ENCODE measurements at places on chromosomes 13 and 19. TPM values are rescaled to one million over a fixed set of nuclear protein-coding genes. Genes with fewer than 3 reads are reported as not detected.

MIA gene
- total RNA-seq = not detected

ZNF790 gene
- total RNA-seq = 13.2 TPM

NALCN gene
- total RNA-seq = 3.1 TPM

CD37 gene
- total RNA-seq = not detected

PSG3 gene
- not detected for total RNA-seq

NLRP11 gene
- not detected for total RNA-seq

PCP2 gene
- not detected for total RNA-seq

RBM42 gene
- 43.0 TPM for total RNA-seq

TNNT1 gene
- total RNA-seq = 4.3 TPM

CYP4F11 gene
- not detected for total RNA-seq

METTL21C gene
- 1.8 TPM for total RNA-seq

LRFN3 gene
- total RNA-seq = 9.3 TPM

CD209 gene
- not detected for total RNA-seq

SRRM5 gene
- not detected for total RNA-seq

OLFM2 gene
- 0.82 TPM for total RNA-seq

CEACAM7 gene
- not detected for total RNA-seq

DZIP1 gene
- total RNA-seq = 20.1 TPM

FGF21 gene
- total RNA-seq = not detected

TPTE2 gene
- total RNA-seq = not detected

POMP gene
- total RNA-seq = 154 TPM

ZNF723 gene
- total RNA-seq = not detected

FXYD3 gene
- total RNA-seq = 1.3 TPM

C19orf67 gene
- total RNA-seq = 0.27 TPM

TTYH1 gene
- not detected for total RNA-seq

MLLT1 gene
- 7.8 TPM for total RNA-seq

KLK14 gene
- not detected for total RNA-seq

C1QTNF9 gene
- total RNA-seq = not detected

WDR88 gene
- total RNA-seq = not detected

LILRA1 gene
- total RNA-seq = not detected

CFD gene
- 25.8 TPM for total RNA-seq

NLRP7 gene
- not detected for total RNA-seq

IL4I1 gene
- 1.1 TPM for total RNA-seq

ATXN8OS gene
- not detected for total RNA-seq

NKPD1 gene
- total RNA-seq = 0.25 TPM

EDDM13 gene
- not detected for total RNA-seq

POGLUT2 gene
- total RNA-seq = 17.8 TPM

C1QTNF9B gene
- total RNA-seq = not detected

ACP7 gene
- total RNA-seq = 0.45 TPM

SPTBN4 gene
- total RNA-seq = 3.5 TPM

SCEL gene
- not detected for total RNA-seq

SLC15A1 gene
- not detected for total RNA-seq

NLRP4 gene
- not detected for total RNA-seq

B3GNT8 gene
- 1.5 TPM for total RNA-seq

OCEL1 gene
- total RNA-seq = 3.9 TPM

SOX1 gene
- not detected for total RNA-seq

SIGLECL1 gene
- total RNA-seq = not detected

CBY2 gene
- total RNA-seq = not detected

FCAR gene
- not detected for total RNA-seq

NOVA2 gene
- total RNA-seq = 0.27 TPM

FFAR2 gene
- total RNA-seq = not detected

HIF3A gene
- 0.49 TPM for total RNA-seq

KLF1 gene
- total RNA-seq = not detected

DCT gene
- total RNA-seq = under 0.01 TPM
